SJSA1 (cell line): ENCODE measurements at places on chromosomes 1 and 21. TPM values are rescaled to one million over a fixed set of nuclear protein-coding genes. Genes with fewer than 3 reads are reported as not detected.
A peak's percentile ranks its signal among the peaks of the same experiment; 100 is the strongest.

DNA sequence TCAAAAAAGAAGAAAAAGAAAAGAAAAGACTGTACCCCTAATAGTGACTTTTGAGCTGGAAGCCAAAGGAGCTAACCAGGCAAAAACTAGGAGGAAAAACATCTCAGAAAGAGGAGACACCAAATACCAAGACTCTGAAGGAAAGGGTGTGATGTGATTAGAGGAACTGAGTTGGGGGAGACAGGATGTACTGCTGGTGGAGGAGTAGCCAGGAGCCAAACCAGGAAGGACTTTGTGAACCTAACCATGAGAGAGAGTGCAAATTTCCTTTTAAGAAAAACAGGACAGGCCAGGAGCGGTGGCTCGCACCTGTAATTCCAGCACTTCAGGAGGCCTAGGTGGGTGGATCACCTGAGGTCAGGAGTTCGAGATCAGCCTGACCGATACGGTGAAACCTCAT lies 4.1 kb upstream of the RBP7 start:
- DNase-seq = no peak

GRCh38 chr1:107782217-107782845 lies 182.6 kb downstream of the VAV3 start:
- DNase-seq = peak; percentile 49

GRCh38 chr21:45050345-45050796 lies 24.0 kb upstream of the ADARB1 start:
- no peak for DNase-seq

- DNase-seq = no peak
Observed at GRCh38 chr1:82323144-82323841, 522.6 kb downstream of the ADGRL2 start.

- DNase-seq = no peak
Observed at GRCh38 chr1:217332431-217333065, 298.3 kb downstream of the GPATCH2 start.

- DNase-seq = peak; percentile 61
Observed at GRCh38 chr1:169711469-169712308, at the start of gene SELL. SELL (minus strand) TSS chr1:169711620; CDS start chr1:169711498, 122 bp downstream.

- DNase-seq = no peak
Observed at GRCh38 chr1:235013512-235013911, 115.1 kb downstream of the TOMM20 start.

GRCh38 chr1:204203206-204203767 lies 7.0 kb upstream of the KISS1 start:
- DNase-seq = no peak

DNA sequence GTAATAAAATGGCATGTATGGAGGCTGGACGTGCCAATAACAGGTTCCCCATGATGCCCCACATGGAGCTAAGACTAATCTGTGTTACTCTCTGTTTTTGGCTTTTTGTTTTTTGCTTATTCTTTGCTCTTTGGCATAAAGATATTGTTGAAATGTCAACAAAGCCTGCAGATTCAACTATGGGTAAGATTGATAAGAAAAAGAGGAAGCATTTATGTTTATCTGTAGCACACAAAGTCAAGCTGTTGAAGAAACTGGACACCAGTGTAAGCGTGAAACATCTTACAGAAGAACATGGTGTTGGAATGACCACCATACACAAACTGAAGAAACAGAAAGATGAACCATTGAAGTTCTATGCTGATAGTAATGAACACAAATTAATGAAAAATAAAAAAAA lies 402.7 kb downstream of the LTN1 start:
- DNase-seq = no peak

GRCh38 chr1:184665360-184665759 lies 89.3 kb downstream of the EDEM3 start:
- no peak for DNase-seq

DNA sequence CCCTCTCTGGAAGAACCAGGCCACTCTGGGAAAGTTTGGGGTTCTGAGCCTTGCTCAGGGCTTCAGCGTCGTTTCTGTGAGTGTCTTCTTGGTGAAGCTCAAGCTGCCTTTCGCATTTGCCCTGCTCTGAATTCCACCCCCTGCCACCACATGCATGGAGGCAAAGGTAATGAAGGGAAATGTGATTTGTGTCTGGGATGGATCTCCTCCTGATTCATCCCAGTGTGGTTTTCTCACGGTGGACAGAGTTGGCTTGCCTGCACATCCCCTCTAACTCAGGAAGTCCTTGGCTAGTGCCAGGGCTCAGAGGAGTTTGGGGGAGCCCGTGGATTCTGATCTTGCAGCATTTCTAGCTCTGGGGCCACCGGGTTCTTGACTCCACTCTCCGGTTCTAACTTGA lies 173.6 kb upstream of the RAB4A start:
- no peak for DNase-seq

DNA sequence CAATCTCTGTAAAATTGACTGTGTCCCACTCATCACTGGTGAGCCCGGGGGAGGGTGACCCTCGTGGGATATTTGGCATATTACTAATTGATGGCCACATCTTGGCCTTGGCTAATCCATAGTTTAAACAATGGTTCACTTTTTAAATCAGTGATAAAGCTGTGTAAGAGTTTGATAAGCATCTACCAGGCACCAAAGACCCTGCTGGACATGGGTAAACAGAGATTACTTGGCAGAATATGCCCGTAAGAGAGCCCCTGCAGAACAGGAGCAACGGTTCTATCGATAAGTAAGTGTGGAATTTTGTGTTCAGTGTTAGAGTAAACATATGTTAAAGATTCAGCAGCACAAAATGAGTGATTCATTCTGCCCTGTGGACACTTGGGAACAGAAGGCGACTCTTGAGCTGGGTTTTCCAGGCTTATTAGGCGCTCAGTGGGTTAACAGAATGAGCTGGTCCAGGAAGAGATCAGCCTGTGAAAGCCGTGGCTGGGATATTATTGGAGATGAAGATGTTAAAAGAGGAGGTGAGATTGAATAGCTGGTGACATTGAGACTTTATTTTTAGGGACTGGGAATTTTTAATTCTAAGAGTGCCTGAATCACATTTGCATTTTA lies 55.9 kb downstream of the CNST start:
- DNase-seq = no peak

- no peak for DNase-seq
Observed at GRCh38 chr1:50615036-50615750, 191.9 kb upstream of the DMRTA2 start.

- DNase-seq = no peak
Observed at GRCh38 chr1:199394856-199395255, 632.7 kb upstream of the NR5A2 start.

DNA sequence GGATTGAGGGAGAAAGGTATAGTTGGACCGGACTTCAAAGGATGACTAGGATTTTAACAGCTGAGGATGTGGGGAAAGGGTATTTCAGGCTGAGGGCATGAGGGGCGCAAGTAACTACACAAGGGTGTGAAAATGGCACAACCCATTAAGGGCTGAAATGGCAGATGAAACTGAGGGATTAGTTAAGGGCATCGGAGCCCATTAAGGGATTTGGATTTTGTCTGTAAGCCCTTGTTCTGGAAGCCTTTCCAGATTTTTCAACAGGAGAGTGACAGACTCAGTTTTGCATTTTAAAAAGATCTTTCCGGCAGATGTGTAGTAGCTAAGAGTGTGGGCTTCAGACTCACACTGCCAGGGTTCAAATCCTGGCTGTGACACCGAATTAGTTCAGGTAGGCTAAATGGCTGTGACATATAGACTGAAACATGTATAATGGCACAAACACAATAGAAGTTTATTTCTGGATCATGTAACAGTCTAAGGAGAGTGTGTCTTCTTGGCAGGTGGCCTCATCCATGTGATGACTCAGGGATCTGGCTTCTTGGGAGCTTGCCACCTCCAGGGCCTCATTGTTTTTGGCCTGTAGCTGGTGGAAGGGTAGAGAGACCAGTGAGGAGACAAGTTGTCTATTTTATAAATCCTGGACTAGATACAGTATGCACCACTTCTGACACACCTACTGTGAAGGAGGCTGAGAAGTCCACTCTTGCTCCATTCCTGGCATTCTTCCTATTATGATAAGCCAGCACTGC lies 49.6 kb downstream of the UBE2T start:
- peak; percentile 83 for DNase-seq

DNA sequence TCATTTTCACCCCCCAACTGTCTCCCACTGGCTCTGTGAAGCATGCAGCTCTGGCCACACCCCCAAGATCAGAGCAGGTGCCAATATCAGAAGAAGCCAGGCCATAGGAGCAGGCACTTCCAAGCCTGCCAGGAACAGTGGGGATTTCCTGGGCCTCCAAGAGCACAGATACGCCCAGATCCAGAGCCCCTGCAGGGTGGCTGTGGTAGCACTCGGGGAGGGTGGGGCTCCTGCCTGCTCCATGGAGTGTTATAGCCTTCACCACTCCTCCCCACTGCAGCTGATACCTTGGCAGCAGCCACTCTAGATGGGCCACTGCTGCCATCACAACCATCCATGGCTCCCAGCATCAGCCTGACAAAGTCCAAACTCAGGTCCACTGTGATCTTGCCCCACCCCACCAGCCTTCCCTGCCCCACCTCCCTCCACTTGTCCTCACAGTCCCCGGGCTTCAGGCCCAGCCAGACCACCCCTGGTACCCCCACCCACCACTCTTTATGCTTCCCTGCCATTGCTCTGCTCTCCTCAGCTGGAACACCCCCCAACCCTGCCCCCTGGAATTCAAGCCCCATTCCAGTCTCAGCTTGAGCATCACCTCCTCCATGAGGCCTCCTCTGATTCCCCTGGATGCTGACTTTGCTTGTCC lies 448.3 kb downstream of the MATN1 start:
- DNase-seq = no peak

Gene RNF207
- 5.4 and 27.3 TPM in 2 replicates for total RNA-seq

Gene NCAM2
- not detected in 2 replicates for total RNA-seq

Gene LCE2C
- total RNA-seq = not detected in 2 replicates

Gene DAB1
- not detected in 2 replicates for total RNA-seq

Gene GBP5
- 6.4 and 10.4 TPM in 2 replicates for total RNA-seq

Gene PAPPA2
- total RNA-seq = 1.2 TPM in 2 replicates

Gene PFKFB2
- 1.5 and 3.8 TPM in 2 replicates for total RNA-seq

Gene C1orf116
- total RNA-seq = 0.03 TPM in 1 of 2 replicates, not detected in the other

Gene CD1C
- total RNA-seq = not detected in 2 replicates

Gene GJB3
- total RNA-seq = not detected in 2 replicates

Gene C1orf94
- 0.39 TPM in 1 of 2 replicates, not detected in the other for total RNA-seq

Gene NBPF6
- not detected in 2 replicates for total RNA-seq

Gene CRYZ
- 84.0 and 101 TPM in 2 replicates for total RNA-seq

Gene SFN
- total RNA-seq = 0.47 TPM in 1 of 2 replicates, not detected in the other
